ENCODE measurements at places on chromosomes 11 and 22.

- no peak for DNase-seq
Measured at GRCh38 chr11:128686021-128686741, 7.7 kb upstream of the FLI1 start.

DNA sequence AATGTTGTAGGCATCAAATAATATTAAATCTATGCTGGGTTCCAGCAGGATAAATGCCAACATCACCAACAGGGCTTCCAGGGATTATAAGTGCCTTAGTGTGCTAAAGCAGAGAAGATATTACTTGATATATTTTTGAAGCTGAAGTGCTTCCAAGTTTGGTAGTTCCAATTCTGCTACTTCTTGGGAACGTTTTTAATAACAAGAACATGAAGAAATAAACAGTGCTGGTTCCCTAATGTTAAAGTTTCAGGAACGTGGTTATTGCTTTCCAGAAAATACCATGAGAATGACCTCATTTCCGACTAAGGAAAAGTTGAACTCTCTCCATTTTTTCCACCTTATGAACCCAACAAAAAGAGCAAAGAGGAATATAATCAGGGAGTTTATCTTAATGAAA lies 4.6 kb upstream of the RNF185 start:
- no peak for DNase-seq

GRCh38 chr11:95459291-95460042 lies 228.5 kb upstream of the SESN3 start:
- no peak for DNase-seq

DNA sequence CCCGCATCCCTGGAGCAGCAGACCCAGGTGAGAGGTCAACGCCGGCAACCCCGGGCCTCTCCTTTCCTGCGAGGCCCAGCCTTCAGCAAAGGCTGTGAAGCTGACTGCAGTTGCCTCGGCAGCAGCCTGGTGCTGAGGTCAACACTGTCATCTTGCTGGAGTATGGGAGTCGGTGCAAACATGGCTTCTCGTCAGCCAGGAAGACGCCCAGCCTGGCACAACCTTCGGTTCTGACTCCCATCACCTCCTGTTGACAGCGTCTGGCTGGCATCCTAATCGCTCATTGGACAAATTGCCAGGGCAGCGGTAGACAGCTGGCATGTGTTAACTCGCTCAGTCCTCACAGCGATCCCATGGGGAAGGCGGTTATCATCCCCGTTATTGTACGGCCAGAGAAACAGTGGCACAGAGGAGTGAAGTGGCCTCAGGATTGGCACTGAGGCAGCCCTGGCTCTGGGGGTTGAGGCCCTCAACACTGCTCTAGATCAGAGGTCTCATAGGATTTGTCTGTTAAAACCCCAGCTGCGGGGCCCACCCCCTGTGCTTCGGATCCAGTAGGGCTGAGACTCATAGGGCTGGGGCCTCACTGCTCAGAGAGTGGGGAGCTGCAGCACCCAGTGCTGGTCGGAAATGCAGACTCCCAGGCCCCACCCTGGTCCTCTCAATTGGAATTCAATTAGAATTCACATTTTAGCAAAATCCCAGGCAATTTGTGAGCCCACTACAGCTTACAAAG lies 39.3 kb upstream of the TP53I11 start:
- DNase-seq: no peak

GRCh38 chr11:121337078-121337477 lies 44.5 kb downstream of the SC5D start:
- no peak for DNase-seq

DNA sequence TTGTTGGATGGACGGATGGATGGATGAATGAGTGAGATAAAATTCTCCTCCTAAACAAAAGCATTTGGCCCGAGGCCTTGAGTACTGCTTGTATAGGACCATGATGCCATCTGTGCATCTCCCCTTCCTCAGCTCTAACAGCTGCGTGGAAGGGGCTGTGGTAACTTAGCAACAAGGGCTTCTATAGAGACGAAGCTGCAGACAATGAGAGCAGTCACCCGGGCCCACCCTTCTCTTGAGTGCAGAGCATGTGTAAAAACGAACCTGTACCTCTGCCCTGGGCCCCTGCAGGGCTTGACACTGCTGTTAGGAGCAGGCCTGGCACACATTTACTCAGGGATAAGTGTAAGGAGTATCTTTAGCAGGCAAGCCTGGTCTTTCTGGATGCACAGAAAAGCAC lies 391.5 kb downstream of the CADM1 start:
- no peak for DNase-seq

GRCh38 chr22:35514366-35514765 lies 26.3 kb upstream of the RASD2 start:
- no peak for DNase-seq

DNA sequence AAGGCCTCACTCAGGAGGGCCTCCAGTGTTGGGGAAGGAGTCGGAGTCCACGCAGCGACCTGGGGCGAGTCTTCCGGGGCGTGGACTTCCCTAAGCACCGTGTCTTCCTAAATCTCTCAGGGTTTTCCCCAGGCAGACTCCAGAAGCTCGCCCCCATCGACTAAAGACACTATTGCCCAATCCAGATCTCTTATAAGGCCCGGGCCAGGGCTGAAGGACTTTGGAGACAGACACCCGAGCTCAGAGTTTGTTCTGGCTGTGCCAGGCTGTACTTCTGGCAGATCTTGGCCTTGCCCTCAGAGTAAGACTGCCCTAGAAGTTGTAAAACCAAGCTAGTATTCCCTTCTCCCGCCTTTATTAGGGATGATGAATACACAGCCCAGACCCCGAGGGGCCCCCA lies 191.4 kb downstream of the BUD13 start:
- no peak for DNase-seq

DNA sequence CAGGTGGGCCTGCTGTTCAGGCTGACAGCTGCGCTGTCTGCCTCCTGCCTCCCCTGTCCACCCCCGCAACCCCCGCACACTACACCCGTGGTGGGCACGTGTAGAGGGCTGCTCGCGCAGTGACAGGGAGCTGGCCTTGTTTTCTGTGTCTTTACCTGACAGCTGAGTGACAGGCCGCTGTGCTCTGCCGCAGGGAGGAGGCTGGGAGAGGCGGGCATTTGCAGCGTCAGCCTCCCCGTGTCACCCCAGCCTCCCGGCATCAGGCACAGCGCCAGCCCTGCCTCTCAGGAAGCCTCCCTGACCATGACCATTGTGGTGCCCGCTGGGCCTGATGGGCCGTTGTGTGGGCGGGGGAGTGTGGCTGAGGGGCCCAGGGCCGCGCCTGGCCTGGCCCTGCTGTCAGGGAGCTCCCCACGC lies 32.0 kb upstream of the RELT start:
- DNase-seq: no peak
